ENCODE measurements at places on chromosomes 5 and 9.

DNA sequence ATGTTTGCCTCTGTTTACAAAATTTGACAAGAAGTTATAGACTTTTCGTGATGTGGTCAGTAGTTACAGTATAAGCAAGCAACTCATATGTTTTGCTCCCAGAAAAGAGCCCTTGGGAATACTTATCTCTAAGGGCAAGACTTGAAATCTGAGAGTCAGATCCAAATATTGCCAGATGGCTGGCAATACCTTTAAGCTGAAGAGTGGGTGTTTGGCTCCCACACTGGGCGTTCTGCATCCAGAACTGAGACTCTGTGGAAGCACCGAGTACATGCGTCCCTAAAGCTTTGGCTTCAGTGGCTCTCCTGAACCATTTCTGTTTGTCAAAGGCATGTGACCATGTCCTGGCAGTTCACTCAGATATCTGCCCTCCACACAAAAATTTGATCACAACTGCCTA is 194.1 kb downstream of the DCP2 start:
- no peak for DNase-seq

- DNase-seq: no peak
Observed at GRCh38 chr5:132193165-132193694, 34.4 kb downstream of the P4HA2 start.

GRCh38 chr5:158499892-158500418 is 599.8 kb downstream of the EBF1 start:
- DNase-seq: no peak

- no peak for DNase-seq
Observed at GRCh38 chr9:7439355-7439995, 360.1 kb downstream of the DMAC1 start.

DNA sequence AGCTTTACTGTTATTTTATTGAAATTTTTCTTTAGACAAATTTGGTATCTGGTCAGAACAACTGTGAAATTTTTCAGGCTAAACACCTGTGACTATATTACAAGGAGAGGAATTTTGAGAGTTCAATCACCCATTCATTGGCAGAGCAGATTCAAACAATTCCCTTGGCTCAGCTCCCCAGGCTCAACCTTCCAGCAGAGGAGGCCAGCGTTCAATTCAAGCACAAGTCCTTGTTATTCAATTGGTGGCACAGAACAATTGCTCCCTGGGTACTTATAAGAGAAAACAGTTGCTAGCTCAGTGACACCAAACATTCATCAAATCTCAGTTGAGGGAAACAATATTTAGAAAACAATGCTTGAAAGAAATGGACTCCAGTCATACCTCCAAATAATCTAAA is 83.3 kb downstream of the SUSD1 start:
- DNase-seq: no peak

DNA sequence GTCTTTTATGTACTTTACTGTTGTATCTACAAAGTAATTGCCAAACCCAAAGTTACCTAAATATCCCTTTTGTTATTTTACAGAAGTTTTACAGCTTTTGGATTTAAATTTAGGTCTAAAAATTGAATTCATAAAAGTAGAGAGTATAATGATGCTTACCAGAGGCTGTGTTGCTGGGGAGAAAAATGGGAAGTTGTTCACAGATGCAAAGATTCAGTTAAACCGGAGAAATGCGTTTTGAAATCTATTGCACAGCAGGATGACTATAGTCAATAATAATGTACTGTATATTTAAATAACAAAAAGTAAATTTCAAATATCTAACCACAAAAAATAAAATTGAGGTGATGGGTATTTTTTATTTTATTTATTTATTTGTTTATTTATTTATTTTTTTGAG is 2.6 kb upstream of the ANKRD18A start:
- no peak for DNase-seq

GRCh38 chr5:14450018-14450524 is 131.5 kb upstream of the OTULINL start:
- DNase-seq: no peak

DNA sequence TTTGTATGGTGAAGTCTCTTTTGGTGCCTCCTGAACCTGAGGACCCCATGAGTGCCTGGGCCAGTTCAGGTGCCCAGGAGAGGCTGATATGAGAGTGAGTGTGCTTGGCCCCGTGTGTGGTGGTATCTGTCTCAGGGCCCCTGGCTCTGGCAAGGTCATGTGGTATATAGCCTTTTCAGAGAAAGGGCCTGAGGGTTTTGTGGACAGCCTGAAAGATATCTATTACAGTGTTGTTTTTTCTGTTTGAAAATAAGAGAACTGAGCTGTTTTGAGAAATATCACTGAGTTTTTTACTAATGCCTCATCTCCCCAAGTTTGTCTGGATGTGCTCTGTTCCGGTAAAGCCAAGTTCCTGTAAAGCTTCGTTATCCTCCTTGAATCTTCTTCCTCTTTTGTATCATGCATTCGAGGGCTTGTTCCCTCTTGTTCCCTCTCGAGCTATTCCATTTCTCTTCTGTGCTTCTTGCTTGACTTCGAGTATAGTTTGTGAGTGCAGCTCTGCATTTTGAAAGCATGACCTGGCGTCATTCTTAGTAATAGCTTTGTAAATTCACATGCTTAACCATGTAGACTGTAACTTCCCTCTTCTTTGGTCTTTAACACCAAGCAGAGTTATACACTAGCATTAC is 122.3 kb downstream of the MAST4 start:
- DNase-seq: no peak

GRCh38 chr5:29984156-29984540 is 1209.3 kb upstream of the CDH6 start:
- DNase-seq: no peak

DNA sequence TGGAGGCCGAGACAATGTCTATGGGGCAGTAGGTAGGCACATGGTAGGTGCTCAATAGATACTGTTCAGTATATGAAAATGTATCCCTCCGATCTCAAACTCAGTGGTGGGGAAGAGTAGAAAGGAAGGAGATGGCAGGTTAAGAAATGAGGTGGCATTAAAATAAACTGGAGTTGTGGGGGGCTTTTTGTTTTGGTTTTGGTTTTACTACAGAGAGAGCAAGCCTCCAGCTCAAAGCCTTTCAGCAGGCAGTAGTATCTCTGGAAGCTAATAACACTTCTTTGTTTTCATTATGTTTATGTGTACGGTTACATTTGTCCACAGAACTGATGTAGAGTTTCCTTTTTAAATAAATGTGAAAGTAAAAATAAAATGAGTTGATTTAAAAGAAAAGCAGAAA is 8.6 kb downstream of the MFAP3 start:
- DNase-seq: no peak

- DNase-seq: no peak
Observed at GRCh38 chr9:93115486-93116071, 18.5 kb downstream of the NINJ1 start.

- DNase-seq: no peak
Observed at GRCh38 chr9:444528-444927, 229.9 kb downstream of the DOCK8 start.

- DNase-seq: no peak
Observed at GRCh38 chr9:14303521-14303920, 10.4 kb downstream of the NFIB start.

DNA sequence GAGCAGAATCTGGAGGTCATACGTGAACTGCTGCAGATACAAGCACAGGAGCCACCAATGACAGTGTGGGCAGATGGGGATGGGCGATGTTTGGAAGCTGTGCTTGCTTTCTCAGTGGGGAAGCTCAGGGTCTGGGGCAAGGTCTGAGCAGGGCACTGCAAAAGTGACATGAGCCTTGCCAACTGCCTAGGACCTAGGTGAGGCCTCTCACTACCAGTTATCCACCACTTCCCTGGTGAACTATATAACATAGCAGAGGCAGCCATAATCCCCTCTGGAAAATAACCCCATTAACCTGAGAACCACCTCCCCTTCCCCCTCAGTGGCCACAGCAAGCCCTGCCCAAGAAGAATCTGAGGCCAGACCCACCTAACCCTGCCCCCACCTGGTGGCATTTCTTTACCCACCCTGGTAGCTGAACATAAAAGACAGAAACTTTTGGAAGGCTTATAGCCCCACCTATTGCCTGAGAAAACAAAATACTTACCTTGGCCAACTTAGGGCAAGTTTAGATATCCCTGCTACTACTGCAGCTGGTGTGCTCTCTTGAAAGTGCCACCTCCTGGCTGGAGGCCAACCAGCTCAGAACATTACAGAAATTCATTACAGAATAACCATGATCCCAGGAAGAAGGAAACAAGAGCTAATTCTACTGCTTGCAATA is 18.8 kb upstream of the SPEF2 start:
- no peak for DNase-seq

GRCh38 chr9:129981180-129981907 is 61.6 kb downstream of the FNBP1 start:
- DNase-seq: no peak

DNA sequence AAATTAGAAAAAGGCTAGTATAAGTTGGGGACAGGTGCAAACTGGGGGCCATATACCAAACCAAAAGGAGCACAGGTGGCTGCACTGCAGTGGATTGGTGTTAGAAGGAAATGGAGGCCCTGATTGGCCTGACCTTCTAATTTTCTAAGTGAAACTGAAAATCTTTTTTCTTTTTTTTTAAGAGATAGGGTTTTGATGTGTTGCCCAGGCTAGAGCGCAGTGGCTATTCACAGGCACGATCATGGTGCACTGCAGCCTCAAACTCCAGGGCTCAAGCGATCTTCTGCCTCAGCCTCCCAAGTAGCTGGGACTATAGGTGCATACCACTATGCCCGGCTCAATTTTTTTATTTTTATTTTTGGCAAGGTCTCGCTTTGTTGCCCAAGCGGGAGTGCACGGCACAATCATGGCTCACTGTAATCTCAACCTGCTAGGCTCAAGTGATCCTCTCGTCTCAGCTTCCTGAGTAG is 9.8 kb upstream of the CCDC69 start:
- no peak for DNase-seq

- DNase-seq: no peak
Observed at GRCh38 chr9:115398996-115399395, 281.0 kb upstream of the TNC start.

- no peak for DNase-seq
Observed at GRCh38 chr9:36433386-36433785, 33.3 kb upstream of the RNF38 start.

DNA sequence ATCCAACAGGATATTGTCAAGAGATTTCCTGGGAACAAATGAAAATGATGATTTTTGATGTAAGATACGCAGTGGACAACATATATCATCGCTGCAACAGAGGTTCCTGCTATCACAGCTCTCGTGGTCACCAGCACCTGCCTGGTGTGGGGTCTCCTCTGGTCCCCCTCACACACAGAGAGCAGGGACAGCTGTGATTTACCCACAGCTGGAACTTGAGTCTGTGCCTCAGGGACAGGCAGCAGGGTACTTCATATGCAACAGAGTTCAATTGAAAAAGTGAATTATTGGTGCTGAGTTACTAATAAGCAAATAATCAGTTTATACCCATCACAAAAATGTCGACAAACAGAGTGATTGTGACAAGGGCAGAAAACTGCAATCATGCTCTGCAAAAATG is 93.4 kb downstream of the LMX1B start:
- DNase-seq: no peak

DNA sequence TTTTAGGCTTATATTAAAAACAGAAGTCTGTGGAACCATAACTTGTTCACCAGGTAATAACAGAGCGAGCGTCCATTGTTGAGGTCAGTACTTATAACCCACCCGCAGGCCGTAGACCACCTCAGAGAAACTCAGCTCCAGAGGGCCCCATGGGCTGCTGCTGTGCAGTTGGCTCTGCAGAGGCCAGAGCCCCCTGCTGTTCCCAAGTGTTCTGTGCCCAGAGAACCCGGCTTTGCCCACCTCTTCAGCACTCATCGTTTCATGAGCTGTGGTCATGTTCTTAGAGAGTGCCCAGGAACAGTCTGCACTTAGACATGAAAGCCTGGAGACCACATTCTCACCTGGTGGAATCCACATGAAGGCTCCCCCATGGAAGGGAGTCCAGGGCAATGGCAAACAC is 50.4 kb upstream of the SLC2A8 start:
- DNase-seq: peak; percentile 19

DNA sequence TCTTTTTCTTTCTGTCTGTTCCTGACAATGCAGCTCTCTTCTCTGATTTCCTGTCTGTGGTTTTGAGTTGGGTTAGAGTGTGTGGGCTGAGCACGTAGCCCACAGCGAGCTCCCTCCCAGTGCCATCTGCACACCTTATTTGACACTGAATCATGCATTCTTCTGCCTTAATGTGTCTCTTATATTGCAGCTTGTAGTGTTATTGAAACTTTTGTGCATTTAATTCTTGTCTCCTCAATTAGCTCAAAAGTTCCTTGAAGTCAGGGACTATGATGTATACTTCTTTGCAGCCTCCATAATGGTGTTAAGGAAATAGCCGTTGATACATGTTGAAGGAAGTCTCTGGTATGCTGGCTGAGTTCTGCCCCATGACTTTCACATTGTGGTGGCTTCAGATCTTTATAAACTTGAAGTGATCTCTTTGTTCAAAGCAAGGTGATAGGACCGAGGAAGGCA is 576.2 kb upstream of the CLINT1 start:
- no peak for DNase-seq

GRCh38 chr5:56459394-56460194 is 226.5 kb upstream of the ANKRD55 start:
- DNase-seq: no peak

- no peak for DNase-seq
Observed at GRCh38 chr5:20528471-20528870, 540.5 kb upstream of the CDH18 start.

- DNase-seq: no peak
Observed at GRCh38 chr9:136344544-136345280, 17.4 kb downstream of the GPSM1 start.

- DNase-seq: no peak
Observed at GRCh38 chr9:131387394-131387793, 6.5 kb upstream of the PRRC2B start.

DNA sequence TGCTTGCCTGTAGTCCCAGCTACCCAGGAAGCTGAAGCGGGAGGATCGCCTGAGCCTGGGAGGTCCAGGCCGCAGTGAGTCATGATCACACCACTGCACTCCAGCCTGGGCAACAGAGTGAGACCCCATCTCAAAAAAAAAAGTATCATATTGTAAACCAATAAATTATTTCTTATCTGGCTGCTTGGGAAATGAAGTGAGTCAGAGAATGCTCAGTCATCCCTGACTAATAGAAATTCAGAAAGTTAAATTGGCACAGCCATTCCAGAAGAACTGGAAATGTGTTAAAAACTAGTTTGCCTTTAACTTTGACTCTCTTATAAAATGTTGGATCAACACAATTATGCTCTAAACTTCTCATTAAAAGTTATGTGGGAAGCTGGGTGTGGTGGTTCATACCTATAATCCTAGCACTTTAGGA is 9.8 kb upstream of the GNE start:
- DNase-seq: no peak

DNA sequence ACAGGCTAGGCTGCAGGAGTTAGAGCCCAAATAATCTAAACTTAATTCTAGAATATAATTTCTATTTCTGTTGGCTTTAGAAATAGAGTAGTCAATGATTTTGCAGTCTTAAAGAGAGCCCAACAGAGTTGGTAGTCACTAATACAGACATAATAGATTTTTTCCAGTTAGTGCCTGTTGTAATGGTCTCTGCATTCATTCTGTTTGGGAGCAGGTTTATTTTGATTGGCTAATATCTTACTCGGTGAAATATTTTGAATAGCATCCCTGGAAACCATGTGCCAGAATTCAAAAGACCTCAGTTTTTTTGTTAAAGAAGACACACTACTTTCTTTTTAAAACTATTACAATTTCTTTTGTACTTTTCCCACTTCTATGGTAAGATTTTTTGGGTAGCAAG is 107.2 kb downstream of the RASGRF2 start:
- no peak for DNase-seq

GRCh38 chr5:154214371-154215106 is 24.0 kb downstream of the GALNT10 start:
- DNase-seq: no peak
